ENCODE measurements at places on chromosomes 4 and X.
A peak's percentile ranks its signal among the peaks of the same experiment; 100 is the strongest.

DNA sequence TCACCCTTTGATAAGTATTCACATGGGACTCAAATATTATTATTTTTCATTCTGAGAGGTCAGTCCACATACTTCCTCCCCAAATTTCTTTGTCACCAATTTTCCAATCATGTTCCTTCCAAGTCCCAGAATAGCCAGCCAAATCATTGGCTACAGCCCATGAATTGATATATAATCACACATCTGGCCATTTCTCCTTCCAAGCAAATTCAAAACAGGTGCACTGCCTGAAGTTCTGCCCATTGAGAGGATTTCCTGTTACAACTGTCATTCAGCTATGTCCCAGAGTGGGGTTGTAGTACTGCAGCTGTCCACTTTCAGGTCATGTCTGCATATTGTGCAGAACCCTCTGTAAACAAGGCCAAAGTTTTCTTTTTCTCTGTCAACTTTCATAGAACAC, 347.8 kb downstream of the GRID2 start:
- no peak for DNase-seq

- DNase-seq: no peak
These were observed 36.8 kb downstream of the ACSL4 start for GRCh38 chrX:109696146-109696740.

DNA sequence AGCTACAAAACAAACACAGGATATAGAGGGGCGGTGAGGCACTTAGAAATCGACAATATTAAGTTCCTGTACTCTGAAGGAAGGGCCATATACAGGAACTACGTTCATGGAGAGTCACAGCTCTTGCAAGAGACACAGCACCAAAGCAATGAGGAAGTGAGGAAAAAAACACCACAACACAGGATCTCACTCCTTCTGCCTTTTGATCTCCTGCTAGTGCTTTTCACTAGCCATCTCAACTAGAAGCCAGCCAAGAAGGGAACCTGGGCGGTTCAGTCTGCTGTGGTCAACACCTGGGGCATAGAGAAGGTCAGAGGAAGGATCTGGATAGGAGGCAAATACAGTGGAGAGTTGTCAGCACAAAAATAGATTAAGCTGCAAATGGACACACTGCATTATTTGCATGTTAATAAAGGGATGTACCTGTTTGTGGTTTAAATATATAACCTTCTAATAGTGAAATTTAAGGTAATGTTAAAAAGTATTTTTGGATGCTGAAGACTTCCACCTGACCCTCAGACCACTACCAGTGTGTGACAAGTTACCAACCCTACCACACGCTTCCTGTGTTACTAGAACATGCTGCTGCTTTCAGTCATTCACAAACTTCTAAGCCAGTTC, 104.6 kb downstream of the DTHD1 start:
- no peak for DNase-seq

DNA sequence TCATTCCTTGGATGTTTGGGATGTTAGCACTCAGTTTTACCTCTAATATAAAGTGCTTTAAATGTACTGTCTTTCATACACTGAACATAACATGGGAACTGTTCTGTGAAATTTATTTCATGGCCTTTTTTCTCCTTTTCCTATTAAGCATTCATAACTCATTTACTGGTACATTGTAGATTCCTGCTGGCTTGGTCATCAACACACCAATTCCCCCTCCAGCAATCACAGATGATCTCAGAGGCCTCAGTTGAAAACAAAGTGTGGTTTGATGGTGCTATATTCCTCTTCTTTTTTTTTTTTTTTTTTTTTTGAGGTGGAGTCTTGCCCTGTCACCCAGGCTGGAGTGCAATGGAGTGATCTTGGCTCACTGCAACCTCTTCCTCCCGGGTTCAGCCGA, 61.9 kb upstream of the FAM47B start:
- no peak for DNase-seq

- no peak for DNase-seq
These were observed 124.4 kb downstream of the CPE start for GRCh38 chr4:165502916-165503907.

DNA sequence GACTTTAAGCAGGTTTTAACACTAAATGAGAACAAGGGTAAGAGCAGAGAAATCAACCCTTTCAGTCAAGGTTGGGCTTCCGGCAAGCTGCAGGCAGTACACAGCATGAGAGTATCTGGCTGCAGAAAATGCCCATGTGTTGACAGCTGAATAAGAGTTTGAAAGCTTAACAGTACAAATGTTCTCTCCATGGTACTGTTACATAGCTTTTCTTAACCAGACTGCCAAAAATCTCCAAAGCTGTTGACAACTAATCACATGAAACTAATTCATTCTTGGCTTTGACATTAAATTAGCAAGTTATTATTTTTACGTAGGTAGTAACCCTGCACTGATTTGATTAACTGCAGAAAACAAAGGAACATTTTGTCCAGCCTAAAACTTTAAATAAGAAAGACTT, 153.5 kb downstream of the SLC10A7 start:
- DNase-seq: no peak

- DNase-seq: no peak
These were observed 480.1 kb upstream of the GALNT7 start for GRCh38 chr4:172688534-172688933.

GRCh38 chrX:148574237-148574973, 74.0 kb downstream of the AFF2 start:
- DNase-seq: no peak

GRCh38 chr4:6231663-6232165, 31.4 kb upstream of the JAKMIP1 start:
- no peak for DNase-seq

DNA sequence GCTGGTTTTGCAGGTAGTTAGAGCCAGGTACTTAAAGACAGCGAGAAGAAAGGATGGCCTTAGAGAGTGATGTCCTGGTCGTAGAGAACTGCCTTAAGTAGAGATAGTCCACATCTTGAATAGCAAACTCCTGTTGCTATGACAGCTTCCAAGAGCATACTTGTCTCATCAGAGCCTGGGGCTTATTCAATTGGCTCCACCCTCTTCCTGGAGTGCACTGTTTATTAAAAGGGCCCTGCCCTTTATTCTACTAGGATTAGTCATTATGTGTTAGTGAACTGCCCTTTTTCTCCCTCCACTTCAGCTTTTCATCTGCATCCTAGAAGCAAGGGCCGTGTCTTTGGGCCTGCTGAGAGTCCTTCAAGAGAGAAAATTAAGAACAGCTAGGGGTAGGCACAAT, 94.5 kb upstream of the EOLA2 start:
- DNase-seq: no peak

DNA sequence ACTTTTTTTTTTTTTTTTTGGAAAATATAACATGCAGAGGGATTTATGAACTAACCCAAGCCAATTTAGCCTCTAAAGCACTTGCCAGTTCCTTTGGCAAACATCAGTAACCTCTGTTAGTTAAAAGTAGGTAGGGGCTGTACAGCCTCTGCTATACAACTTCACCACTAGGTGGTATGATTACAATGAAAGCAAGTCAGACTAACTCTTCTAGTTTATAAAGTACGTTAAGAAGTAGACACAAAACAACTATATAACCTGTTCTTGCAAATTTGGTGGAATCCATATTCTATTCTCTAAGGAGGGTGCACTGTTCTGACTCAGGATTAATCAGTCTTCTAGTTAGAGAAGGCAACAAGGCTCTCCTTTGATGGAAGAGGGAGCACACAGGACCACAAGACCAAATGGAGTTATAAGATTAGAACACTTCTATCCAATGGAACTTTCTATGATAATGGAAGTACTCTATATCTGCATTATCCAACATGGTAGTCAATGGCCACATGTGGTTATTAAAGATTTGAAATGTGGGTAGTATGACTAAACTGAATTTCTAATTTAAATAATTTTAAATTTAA, 12.8 kb downstream of the AIMP1 start:
- DNase-seq: no peak

GRCh38 chrX:37746218-37746941, 33.5 kb upstream of the CYBB start:
- no peak for DNase-seq

GRCh38 chr4:5045097-5045496, 6.2 kb upstream of the STK32B start:
- DNase-seq: no peak

DNA sequence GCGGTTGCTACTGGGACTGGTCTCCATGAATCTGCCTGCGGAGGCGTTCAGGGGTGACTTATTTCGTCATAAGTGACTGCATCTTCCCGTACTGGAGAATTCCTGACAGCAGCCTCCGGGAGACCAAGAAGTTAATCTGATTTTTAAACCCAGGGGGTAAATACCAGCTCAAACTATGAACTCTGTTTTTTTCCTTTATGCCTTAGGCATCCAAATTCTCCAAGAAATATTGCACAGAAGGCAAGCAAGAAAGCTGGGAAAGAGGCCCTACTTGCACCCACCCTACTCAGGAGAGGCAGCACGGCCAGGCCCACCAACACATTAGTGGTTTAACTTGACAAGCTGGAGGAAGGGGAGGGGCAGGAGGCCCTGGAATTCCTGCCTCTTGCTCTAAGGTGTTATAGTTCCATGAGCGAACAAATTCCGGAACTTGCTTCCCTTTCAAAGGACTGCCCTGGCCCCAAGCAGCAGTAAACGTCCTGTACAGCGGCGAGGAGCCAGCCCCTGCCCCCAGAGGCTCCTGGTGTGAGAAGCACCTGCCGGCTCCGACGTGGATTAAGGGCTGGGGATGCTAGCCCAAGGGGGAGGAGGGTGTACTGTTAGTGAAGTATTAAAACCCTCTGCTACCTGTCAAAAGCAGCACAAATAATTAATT, 177.2 kb downstream of the AFAP1 start:
- DNase-seq: no peak

DNA sequence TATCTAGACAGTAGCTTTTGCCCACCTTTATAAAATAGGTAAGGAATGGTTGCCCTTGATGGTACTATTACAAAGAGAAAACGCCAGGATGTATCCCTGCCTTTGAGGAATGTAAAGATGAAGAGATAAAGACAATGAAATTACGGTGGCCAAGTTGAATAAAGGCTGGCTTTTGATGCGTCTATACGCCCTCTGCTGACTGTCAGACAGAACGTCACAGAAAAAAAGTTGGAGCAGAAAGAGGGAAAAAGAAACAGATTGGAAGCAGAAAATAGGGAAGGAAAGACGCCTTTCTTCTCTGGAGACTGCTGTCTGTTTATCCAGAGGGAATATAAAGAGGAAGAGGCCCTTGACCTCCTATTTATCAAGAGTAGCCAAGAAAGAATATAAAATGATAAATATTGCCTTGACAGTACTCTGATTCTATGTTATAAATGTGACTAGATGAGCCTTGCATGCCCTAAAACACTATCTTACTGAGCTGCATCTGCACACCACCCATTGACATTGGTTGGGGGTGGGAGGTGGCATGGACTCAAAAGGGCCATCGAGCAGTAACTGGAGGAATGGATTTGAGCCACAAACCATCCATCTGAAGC, 30.6 kb downstream of the PCDH19 start:
- no peak for DNase-seq

DNA sequence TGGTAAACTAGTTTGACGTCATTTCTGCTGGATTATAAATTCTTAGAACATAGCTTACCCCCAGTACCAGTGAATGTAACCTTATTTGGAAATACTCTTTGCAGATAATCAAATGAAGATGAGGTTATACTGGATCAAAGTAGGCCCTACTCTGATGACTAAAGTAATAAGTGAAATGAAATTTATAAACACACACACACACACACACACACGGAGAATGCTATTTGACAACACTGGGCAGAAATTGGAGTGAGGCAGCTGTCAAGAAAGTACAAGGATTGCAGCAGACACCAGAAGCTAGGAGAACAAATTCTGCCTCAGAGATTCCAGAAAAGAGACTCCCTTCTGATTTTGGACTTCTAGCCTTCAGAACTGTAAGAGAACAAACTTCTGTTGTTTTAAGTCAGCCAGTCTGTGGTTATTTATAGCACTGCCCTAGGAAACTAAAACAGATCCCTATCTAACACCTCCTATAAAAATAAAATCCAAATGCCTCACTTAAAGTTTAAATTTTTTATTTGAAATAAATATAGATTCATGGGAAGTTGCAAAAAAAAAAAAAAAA, 448.6 kb downstream of the PCDH18 start:
- DNase-seq: no peak

DNA sequence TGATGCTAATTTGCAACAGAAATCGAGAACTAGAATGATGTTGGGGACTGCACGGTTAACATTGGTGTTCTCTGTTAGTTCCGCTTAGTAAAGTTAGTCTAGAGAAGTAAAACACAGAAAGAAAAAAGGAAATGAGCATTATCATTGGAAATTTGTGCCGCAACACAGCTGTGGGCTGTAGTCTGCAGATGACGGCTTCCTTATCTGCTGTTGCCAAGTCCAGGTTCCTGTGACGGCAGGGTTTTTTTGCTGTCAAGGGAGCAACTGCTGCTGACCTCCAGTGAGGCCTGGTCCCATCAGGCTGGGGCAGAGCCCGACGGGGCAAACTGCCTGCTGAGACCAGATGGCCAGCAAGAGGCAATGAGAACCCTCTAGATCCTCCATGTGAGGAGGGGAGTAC, 38.9 kb upstream of the PHEX start:
- no peak for DNase-seq

GRCh38 chr4:6259886-6260285, 9.8 kb upstream of the WFS1 start:
- no peak for DNase-seq

- DNase-seq: no peak
These were observed 2.7 kb upstream of the TMSB4X start for GRCh38 chrX:12972243-12972642.

- peak; percentile 22 for DNase-seq
These were observed at the start of gene TSC22D3 for GRCh38 chrX:107775734-107776511. TSC22D3 (minus strand) TSS chrX:107775787; CDS start chrX:107775419, 368 bp downstream.

- no peak for DNase-seq
These were observed 53.3 kb downstream of the FBXL5 start for GRCh38 chr4:15601862-15602261.

DNA sequence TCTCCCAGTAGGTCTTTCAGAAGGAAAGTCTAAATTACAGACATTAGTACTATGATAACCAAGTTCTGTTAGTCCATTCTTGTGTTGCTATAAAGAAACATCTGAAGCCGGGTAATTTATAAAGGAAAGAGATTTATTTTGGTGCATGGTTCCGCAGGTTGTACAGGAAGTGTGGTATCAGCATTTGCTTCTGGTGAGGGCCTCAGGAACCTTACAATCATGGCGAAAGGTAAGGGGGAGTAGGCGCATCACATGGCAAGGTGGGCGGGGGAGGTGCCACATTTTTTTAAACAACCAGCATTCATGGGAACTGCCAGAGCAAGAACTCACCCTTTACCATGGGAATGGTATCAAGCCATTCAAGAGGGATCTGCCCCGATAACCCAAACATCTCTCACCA, 26.2 kb upstream of the USP46 start:
- DNase-seq: no peak

- no peak for DNase-seq
These were observed 230.9 kb downstream of the SOX3 start for GRCh38 chrX:140273921-140274320.

- DNase-seq: no peak
These were observed 8.4 kb downstream of the RPL39 start for GRCh38 chrX:119783026-119783425.

GRCh38 chr4:41216294-41217019, 2.1 kb upstream of the APBB2 start:
- peak; percentile 29 for DNase-seq

GRCh38 chrX:69807400-69807799, 191.5 kb downstream of the EDA start:
- DNase-seq: no peak

GRCh38 chr4:185518494-185518893, 16.8 kb downstream of the PDLIM3 start:
- no peak for DNase-seq
